Activated naive CD8-positive, alpha-beta T cell treated with anti-CD3 and anti-CD28 coated beads, Interleukin-2, amount 50 U/mL, for 16 hours (primary cell): ENCODE measurements at places on chromosomes 6 and 20.

DNA sequence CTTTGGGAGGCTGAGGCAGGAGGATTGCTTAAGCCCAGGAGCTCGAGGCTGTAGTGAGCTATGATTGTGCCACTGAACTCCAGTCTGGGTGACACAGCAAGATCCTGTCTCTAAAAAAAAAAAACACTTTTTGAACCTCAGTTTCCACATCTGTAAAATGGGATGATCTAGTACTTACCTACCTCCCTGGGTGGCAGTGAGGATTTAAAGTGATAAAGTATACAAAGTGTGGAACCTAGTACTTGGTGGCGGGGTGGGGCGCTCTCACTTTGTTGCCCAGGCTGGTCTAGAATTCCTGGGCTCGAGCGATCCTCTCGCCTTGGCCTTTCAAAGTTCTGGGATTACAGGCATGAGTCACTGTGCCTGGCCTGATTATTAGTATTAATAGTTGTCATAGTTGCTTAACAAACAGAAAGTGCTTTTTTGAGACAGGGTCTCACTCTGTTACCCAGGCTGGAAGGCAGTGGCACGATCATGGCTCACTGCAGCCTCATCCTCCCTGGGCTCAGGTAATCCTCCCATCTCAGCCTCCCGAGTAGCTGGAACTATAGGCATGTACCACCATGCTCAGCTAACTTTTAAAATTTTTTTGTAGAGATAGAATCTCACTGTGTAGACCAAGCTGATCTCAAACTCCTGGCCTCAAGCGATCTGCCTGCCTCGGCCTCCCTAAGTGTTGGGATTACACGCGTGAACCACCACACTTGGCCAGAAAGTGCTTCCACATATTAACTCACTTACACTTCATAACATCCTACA lies 7.0 kb upstream of the PLTP start:
- no peak for DNase-seq

- no peak for DNase-seq
Measured at GRCh38 chr6:8686077-8686476, 250.7 kb upstream of the SLC35B3 start.

DNA sequence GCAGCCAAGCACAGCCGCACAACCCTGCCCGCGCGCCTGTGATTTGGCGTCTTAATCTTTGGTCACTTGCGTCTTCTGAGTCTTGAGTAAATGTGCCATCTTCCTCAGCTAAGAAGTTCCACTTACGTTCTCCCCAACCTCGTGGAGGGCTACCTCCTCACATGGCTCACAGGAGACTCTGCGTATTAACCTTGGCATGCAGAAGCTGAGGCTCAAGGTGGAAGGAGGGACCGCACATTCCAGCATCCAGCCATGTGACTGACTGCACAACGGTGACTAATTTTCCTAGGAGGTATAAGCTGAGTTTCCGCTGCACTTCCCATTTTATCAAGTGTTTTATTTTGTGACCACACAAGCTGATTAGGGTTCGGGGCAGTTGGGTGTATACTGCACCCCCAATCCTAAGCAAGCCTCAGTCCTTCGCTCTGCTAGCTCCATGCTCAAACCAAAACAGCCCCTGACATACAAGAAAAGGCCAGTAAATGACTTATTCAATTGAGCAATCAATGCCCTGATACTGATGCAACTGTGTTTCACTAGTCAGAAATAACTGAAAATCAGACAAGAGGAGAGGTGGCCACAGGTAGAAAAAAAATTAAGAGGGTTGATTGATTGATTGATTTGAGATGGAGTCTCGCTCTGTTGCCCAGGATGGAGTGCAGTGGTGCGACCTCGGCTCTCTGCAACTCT lies 7.0 kb downstream of the BEND3 start:
- DNase-seq, result no peak

DNA sequence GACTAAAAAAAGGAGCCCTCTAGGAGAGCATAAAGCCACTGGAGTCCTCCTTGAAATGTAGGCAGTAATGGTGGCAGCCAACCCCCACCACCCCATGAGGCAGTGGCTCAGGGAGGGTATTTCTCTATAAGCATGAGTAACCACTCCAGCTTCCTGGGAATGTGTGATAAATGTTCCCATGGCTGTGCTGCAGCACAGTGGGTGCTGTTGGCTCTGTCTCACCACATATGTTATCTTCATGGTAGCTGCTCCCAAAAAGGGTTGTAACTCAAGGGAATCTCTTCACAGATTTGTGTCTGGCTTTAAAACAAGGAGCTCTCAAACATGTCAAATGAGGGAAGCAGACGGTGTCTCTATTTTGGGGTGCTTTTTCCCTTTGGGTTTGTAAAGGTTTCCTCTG lies 7.5 kb upstream of the PHACTR1 start:
- no peak for DNase-seq

- no peak for DNase-seq
Measured at GRCh38 chr6:31948753-31949413, 3.0 kb downstream of the CFB start.

GRCh38 chr6:104431096-104431495 lies 428.6 kb downstream of the HACE1 start:
- no peak for DNase-seq

DNA sequence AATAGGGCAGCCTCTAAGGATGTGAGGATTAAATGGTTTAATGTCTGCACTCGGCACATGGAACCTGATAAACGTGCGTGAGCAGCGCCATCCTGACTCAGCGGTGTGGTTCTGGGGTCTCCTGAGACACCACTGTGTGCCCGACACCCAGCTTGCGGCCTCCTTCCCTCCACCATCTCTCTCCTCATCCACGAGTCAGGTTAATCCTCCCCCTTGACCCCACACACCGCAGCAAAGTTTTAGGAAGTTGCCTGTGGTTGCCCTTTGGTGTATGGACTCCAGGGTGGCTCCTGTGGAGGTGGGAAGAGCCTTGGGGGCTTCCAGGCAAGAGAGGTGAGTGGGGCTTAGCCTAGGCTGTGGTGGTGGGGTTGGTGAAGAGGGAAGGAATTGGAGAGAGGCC lies 68.2 kb downstream of the PHACTR3 start:
- no peak for DNase-seq

DNA sequence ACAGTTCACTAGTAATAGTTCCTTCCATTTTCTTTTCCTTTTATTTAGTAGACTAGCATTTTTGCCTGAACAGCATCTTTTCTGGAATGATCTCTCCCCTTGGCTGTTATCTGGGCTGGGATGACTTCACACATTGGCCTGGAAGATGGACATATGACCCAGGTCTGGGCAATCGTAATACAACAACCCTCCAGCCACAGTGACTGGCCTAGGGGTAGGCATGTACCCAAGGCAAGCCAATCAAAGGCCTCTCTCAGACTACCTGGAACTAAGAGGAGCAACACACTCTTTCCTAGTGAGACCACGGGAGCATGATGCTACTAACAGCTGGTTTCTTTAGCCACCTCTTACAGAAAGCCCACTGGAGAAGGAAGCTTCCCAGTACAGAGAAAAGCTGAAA lies 252.2 kb downstream of the GMPR start:
- DNase-seq, result no peak
